ENCODE measurements at places on chromosomes 7 and 10. TPM values are rescaled to one million over a fixed set of nuclear protein-coding genes. Genes with fewer than 3 reads are reported as not detected.

DNA sequence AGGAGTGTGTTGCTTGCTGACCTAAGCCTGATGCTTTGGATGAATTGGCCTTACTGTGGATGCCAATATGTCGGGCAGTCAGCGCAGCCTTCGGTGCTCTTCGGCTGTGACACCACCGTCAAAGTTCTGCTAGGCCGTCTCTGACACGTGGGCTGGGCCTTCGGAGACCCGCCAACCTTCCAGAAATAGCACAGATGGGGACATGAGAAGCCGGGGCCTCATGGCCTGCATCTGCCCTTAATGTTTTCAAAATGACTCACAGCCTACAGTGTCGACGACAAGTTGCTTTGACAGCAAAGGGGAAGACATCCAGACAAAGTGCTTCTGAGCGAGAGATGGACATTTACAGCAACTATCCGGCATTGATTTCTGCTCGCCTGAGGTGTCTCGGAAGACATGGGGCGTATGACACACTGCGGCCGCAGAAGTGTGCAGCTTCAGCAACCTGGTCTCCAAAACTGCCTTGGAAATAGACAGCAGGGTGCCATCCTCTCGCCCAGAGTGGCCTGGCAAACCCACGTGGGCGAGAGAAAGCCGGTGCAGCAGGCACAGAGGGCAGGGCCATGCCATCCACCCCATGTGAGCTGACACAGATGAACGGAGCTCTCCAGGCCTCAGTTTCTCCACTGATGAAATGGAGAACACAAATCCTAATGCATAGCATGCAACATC lies 94.0 kb upstream of the PPP2R2D start:
- peak; percentile 29 for DNase-seq

- DNase-seq, result no peak
Observed at GRCh38 chr10:97948822-97949221, 81.6 kb downstream of the CRTAC1 start.

DNA sequence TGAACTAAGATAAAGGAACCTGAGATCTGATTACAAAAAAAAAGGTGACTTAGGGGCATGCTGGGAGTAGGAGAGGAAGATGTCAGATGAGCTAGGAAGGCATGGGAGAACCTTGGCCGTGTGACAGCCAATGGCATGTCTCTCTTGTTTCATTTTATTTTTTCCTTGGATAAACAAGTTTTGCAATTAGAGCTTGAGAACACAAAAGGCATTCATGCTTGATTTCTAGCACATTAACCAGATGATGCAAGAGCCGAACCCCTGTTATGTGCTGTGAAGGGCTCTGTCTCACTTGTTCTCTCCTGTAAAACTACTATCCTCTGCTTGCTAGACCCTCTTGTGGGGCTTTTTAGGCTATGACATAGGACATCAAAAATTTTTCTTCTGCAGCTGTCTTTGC lies 134.3 kb upstream of the ASAH2 start:
- no peak for DNase-seq

DNA sequence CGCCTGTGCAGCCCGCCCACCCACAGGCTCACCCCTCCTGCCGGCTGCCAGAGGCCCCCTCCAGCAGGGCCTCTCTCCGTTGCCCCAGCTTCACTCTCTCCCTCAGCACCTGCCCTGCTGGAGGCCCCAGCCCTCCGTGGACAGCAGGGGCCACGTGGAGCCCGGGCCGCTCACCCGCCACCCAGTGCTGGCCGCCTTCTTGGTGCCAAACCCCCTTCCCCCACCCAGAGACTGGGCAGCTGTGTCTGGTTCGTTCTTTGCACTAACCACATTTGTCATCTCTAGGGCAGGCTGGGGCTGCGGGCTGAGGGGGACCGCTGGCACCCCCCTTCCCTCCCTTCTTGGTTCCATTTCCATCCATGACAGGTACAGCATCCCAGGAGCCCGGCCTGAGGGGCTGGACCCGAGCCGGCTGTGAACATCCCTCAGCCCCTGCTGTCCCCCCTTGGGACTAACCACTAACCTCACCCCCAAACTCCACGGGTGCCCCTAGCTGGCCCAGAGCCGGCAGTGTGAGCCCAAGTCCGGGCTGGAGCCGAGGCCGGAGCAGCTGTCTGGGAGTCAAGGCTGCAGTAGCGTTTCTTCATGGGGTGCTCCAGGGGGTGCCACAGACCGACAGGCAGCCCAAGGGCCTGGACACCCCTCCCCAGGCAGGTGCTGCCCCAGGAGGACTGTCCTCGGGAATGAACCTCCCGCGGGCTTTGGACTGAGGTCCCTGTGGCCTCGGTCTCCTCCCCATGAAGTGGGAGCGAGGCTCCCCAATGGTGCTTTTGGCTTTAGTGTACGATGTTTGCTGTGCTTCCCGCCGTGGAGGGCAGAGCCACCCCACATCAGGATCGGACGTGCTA lies 25.5 kb upstream of the AMZ1 start:
- no peak for DNase-seq

DNA sequence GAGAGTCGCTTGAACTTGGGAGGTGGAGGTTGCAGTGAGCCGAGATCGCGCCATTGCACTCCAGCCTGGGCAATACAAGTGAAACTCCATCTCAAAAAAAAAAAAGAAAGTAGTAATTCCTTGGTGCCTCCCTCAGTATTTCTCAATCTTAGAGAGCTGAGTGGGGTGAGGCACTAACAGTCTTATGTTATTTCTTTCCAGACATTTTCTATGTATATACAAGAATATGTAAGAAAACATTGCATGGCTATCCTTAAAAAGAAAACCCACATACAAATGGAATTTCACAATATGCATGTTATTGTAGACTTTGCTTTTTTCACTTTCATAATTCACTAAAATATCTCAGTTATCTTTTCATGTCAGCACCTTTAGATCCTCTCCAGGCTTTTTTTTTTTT lies 13.6 kb upstream of the SLF2 start:
- no peak for DNase-seq

The TFPI2 gene
- total RNA-seq, result 8.7 TPM

- DNase-seq, result peak; percentile 63
Observed at GRCh38 chr7:2154831-2155230, 77.9 kb downstream of the MAD1L1 start.

DNA sequence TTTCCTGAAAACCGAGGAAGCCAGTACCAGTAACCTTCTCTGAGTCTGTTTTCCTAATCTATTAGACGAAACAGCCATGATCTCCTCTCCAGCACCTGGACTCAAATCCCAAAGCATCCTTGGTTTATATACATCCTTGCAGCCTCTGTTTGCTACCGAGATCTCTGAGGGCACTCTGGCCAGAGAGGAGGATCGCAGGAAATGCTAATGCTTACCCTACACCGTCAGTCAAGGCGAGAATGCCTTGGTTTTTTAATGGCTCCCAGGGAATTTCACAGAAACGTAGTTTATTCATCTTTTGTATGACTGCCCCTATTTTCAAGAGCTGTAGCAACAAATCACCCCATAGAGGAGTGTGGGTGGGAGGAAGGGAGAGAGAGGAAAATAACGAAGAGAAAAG lies 91.5 kb upstream of the CALN1 start:
- no peak for DNase-seq
